ENCODE measurements at places on chromosomes 2 and 18.

DNA sequence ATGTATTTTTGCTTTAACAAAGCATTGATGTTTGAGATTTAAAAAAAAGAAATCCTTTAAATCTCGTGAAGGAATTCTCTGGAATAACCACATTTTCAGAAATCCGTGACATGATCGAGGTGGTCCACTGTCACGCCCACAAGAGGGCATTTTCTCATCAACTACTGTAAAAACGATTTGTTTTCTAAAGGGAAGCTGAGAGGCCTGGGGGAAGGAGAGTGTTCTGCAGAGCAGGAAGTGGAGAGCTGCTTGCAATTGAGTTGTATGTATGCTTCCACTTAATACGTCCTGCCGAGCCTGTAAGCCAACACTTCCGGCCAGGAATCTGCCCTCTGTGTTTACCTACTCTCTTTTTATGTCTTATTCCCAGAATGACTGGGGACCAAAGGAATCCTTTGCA is 19.4 kb downstream of the KLHL29 start:
- DNase-seq: peak; percentile 81

DNA sequence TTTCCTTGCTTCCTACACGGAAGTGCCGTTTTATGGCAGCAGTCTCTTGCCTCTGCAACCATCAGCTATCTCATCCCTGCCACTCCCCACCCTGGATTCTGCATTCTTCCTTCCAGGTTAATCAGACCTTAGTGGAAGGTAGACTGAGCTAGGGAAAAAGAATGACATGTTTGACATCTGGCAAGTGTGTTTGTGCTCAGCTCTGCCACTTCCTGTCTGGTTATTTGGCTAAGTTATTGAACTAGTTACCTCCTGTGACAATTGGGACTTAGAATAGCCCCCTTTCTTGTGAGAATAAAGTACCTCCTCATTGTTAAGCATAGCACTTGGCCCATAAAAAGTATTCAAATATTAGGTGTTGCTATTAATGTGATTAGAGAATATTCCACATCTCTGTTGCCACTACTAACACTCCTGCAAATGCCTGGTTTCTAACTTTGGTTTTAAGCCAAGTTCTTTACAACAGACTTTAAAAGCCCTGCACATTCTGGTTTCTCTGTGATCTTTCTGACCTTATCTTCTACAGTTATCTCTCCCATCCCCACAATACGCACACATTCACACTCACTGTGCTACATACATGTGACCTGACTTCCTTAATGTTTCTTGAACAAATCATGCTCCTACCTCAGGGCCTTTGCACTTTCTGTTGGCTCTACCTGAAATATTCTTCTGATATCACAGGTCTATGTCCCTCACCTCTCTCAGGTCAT is 10.8 kb upstream of the MAPRE2 start:
- DNase-seq: no peak

DNA sequence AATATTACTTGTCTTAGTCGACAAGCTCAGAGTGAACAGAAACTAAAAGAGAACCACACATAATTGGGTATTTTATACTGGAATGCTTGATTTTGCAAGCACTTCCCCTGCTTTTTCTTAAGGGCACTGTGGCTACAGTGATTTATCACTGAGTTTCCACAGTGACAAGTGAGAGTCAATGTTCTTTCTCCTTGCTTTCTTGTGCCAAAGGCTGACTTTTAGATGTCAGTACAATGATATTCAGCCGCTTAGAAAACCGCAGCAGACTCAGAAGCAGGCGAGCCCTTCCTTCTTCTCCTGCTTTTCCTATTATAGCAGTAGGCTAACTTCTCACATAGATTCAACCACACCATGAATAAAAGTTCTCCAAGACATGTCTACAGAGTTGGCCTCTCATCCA is 1603.6 kb upstream of the NXPH2 start:
- DNase-seq: no peak

DNA sequence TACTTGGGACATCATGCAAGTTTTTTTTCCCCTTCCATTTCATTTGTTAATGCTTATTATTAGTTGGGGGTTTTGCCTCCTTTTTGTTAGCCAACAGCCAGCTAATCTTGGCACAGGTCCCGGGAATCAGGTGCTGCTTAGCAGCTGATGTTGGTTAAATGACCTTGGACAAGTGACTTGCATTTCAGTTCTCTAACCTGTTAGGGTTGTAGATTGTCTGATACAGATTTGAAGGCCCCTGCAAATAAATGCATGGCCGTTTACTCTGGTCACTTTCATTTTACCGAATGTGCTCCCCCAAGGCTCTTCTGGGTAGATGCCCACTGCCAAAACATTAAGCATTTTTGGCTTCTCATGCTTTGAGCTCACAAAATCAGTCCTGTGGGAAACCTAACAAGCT is 120.9 kb downstream of the SPTBN1 start:
- no peak for DNase-seq

- no peak for DNase-seq
These were observed 175.3 kb downstream of the CLIP4 start for GRCh38 chr2:29290293-29291047.

DNA sequence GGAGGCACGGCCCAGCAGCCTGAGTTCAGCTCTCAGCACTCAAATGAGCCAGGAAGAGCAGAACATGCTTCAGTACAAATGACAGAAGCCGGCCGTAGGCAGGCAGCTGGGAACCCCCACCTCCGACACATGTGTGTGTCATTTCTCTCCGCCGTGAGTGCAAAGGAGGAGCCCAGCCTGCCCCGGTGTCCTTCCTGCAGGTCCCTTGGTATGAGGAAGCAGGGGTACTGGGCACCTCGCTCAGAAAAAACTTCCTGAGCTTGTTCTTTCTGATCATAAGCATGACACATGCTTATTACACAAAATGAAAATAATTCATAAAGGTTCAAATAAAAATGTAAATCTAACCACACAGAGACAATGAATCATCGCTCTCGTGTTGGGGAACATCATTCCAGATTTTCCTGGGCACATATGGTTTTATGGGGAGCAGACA is 35.3 kb downstream of the KCNF1 start:
- DNase-seq: peak; percentile 54

DNA sequence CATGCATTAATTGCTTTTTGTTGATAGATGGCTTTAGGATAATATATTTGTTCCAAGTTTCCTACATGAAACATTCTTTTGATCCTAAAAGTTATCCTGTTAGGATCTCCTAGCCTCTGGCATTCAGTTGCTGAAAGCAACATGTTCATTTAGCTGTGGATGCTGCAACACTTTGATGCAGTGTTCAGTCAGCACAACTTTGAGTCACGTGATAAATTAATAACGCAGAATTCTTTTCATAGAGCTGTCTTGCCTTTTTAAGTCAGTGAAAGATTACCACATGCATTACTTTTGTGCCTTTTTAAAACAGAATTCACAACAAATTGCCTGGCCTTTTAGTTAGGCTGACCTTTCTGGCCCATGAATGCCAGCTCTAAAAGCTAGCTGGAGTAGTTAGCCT is 1467.9 kb upstream of the ZEB2 start:
- DNase-seq: no peak

DNA sequence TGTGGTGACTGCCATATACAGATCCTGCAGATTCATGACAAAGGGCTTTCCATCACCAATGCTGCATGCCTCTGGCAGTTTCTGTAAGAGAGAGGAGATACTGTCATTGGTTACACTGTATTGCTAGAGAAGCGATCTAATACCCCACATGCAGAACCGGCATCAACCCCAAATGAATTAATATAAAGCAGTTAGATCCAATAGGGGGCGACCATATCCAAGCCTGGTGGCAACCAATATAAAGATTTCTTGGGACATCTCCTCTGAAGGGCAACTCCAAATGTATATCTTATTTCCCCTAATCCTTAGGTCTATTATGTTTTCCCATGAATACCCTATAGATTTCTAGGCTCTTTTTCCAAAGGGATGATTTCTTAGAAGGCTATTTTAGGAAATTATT is 17.4 kb upstream of the IHH start:
- no peak for DNase-seq

DNA sequence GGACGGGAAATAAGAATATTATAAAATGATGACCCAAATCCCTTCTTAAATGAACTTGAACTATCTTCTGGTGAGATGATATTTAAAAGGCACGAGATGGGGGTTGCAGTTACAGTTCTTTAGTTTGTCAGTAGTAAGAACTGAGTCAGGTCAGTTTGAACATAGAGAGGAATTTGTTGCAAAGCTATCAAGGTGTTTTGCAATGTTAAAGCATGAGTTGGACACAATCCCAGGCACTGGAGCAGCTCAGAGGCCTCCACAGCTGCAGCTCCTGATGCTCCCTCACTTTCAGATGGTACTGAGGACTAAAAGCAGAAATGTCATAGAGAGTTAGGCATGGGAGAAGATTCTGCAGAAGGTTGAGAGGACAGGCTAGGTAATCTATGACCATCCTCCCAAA is 236.0 kb downstream of the BCL2 start:
- DNase-seq: no peak

- no peak for DNase-seq
These were observed 190.0 kb downstream of the ZBTB7C start for GRCh38 chr18:48219037-48219809.

DNA sequence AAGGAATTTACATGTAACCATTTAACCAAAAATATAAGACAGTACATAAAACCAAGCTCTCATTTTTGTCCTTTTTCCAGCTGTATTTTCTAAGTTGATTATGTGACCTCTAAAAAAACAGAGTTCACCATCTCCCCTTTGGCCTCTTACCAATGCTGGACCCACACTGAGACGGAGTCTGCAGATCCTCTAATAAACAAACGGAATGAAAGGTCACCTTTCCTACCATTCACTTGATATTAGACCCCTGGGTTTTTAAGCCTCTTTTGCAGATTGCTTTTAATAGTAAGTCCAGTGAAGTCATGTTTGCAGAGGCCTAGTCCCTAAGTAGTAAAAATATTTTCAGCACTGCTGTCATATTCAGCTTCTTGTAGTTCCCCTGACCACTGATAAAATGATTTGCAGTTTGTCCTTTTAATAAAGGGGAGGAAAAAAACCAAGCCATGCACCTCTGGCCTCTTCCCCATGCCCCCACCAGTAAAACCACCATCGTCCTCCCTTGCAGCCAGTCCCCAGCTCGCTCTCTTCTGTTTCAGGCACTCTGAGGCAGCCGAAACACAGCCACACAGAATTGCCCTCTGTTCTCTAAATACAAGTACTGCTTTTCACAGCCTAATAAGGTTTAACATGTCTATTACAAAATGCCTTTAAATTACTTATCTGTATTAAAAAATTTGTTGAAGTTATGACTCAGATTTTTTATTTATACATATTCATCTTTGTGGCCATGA is 427.5 kb downstream of the PARD3B start:
- DNase-seq: no peak

GRCh38 chr18:65206551-65207260 is 544.1 kb upstream of the CDH7 start:
- no peak for DNase-seq

GRCh38 chr2:46326231-46326980 is 29.2 kb downstream of the EPAS1 start:
- no peak for DNase-seq

DNA sequence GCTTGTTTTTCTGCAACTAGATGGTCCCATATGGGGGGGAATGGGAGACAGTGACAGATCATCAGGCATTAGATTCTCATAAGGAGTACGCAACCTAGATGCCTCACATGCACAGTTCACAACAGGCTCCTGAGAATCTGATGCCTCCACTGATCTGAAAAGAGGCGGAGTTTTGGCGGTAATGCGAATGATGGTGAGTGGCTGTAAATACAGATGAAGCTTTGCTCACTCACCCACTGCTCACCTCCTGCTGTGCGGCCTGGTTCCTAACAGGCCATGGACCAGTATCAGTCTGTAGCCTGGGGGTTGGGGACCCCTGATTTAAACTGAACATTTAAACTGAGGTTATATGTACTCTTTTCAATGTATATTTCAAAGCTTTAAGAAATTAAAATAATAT is 40.7 kb downstream of the SOS1 start:
- DNase-seq: no peak

DNA sequence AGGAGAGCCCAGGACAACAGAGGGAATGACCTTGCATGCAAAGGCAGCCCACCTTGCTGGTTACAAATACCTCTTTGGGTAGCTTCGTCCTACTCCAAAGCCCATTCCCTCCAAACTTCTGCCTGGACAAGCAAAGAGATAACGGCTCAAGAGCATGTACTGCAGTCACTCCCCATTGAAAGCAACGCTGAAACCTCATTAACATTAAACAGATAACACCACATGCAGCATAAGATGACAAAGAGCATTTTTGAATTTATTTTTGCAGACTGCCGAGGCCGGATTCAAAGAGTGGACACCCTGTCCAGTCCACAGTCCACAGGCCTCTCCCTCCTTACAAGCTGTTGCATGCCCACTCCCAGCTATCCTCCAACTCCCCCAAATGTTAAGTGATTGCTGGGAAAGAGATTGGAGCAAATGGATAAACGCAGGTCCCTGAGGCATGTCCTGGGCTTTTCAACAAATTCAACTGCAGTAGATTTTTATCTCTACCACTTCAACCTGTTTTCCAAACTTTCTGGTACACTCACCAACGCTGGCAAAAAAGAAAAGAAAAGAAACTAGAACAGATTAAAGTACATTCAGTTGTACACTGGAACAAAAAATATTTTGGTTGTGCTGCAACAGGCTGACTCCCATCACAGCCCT is 40.1 kb downstream of the MREG start:
- no peak for DNase-seq

DNA sequence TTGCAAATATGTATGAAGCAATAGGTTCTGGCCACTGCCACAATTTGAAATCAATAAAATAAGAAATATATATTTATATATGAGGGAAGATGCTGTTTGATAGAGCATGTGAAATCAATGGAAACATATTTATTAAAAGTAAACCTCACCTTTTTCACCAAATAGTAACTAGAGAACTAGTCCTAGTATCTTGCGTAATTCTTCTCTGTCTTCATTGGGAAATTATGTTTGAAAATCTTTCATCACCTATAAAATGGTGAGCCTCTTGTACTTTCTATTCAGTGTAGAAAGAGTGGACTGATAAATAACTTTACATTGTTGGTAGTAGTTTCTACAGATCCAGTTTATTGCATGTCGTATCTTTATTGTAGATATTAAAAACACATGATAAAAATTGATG is 103.0 kb downstream of the CD226 start:
- no peak for DNase-seq

GRCh38 chr2:674321-674985 is 2.8 kb downstream of the TMEM18 start:
- DNase-seq: no peak

- no peak for DNase-seq
These were observed 14.7 kb downstream of the DAW1 start for GRCh38 chr2:227886149-227886548.

GRCh38 chr2:219350215-219350614 is 17.7 kb upstream of the RESP18 start:
- no peak for DNase-seq

GRCh38 chr2:236871500-236872001 is 214.1 kb upstream of the COPS8 start:
- DNase-seq: peak; percentile 97

GRCh38 chr2:13666582-13667414 is 950.1 kb downstream of the TRIB2 start:
- DNase-seq: no peak
